Pulmonary artery endothelial cell (primary cell): ENCODE measurements at places on chromosomes 2 and 18. TPM values are rescaled to one million over a fixed set of nuclear protein-coding genes. Genes with fewer than 3 reads are reported as not detected.

The SERPINB12 gene
- total RNA-seq, result not detected in 2 replicates

The ZEB2 gene
- total RNA-seq, result 22.5 and 30.3 TPM in 2 replicates

The TMEM87B gene
- total RNA-seq, result 30.2 and 42.8 TPM in 2 replicates

The NGEF gene
- 0.14 and 3.2 TPM in 2 replicates for total RNA-seq

- no peak for DNase-seq
Observed at GRCh38 chr2:53498210-53498609, 269.4 kb upstream of the CHAC2 start.
